ENCODE measurements at places on chromosomes 1 and 21. TPM values are rescaled to one million over a fixed set of nuclear protein-coding genes. Genes with fewer than 3 reads are reported as not detected.

TMEM53 gene
- 6.6 TPM for total RNA-seq

L1TD1 gene
- not detected for total RNA-seq

ATP5PB gene
- 185 TPM for total RNA-seq

TMEM82 gene
- total RNA-seq: not detected

CHTOP gene
- total RNA-seq: 74.3 TPM

TP73 gene
- 0.16 TPM for total RNA-seq

- peaks cover 4% of the 10 kb centered on the region for H3K4me1 ChIP-seq
- DNase-seq: no peak
- no peaks in the 10 kb centered on the region for H3K36me3 ChIP-seq
- no peak overlapping the region for H3K4me3 ChIP-seq
Observed at GRCh38 chr1:151711951-151712350, 4.7 kb downstream of the CELF3 start.

DNA sequence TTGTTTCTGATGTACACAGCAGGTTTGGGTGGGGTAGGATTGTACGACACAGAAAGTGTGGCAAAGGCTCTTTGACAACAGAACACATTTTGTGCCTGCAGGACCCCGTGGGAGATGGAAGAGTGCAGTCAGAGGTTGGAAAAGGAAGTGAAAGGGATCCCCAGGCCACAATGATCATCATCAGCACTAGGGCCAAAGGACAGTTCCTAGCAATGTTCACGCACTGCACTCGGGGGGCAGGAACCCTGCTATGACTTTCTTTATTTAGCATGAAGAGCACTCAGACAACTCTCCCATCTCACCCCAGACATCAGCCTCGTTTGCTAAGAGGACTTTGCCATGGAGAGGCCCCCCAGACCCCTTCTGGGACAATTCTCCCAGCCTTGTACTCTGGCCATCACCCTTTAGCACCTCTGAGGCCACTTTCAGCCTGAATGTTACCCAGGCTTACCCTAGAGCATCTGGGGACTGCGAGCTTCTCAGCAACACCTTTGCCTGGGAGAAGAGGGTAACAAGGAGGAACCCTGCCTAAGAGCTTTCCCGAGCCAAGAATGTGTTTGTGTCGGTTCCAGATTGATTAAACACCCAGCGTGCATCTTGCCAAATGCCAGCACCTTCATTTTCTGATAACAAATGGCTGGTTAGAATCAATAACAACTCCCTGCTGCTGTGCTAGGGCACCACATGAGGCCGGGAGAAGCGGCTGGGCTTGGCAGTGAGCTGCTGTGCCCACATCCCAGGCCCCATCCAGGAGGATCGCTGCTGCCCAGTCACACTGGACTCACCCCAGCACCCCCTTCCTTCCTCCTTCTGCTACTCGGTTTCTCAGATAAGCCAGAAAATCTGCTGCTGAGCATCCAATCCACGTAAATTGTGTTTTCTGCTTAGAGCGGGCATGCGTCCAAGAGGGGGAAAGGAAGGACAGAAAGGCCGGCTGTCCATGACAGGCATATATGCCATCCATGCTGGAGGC is 633.1 kb downstream of the AJAP1 start:
- no peak overlapping the region for H3K4me3 ChIP-seq
- no peaks in the 10 kb centered on the region for H3K4me1 ChIP-seq
- H3K36me3 ChIP-seq: no peaks in the 10 kb centered on the region
- no peaks in the 10 kb centered on the region for H3K27me3 ChIP-seq
- DNase-seq: no peak

DNA sequence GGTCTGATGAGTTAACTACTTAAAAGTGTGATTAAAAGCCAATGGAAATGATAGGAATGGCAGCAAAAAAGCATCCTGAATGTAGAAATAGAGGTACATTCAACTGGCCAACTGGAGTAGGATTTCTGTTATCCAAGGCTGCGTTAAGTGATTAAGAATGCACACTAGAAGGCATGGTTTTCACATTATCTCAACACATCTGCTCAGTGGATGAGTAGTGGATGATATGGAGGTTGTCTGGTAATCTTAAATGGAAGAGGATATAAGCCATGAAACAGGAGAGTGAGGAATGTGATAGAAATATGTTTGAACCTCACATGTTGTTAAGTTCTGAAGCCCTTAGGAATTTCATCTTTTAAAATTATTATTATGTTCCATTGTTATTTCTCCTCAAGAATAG is 839.9 kb downstream of the USP25 start:
- H3K27ac ChIP-seq: peak overlapping the region; percentile 28
- peaks cover 7% of the 10 kb centered on the region for H3K36me3 ChIP-seq
- H3K4me1 ChIP-seq: peaks cover 77% of the 10 kb centered on the region
- no peak for DNase-seq
- H3K27me3 ChIP-seq: no peaks in the 10 kb centered on the region
- H3K4me3 ChIP-seq: no peak overlapping the region

DNA sequence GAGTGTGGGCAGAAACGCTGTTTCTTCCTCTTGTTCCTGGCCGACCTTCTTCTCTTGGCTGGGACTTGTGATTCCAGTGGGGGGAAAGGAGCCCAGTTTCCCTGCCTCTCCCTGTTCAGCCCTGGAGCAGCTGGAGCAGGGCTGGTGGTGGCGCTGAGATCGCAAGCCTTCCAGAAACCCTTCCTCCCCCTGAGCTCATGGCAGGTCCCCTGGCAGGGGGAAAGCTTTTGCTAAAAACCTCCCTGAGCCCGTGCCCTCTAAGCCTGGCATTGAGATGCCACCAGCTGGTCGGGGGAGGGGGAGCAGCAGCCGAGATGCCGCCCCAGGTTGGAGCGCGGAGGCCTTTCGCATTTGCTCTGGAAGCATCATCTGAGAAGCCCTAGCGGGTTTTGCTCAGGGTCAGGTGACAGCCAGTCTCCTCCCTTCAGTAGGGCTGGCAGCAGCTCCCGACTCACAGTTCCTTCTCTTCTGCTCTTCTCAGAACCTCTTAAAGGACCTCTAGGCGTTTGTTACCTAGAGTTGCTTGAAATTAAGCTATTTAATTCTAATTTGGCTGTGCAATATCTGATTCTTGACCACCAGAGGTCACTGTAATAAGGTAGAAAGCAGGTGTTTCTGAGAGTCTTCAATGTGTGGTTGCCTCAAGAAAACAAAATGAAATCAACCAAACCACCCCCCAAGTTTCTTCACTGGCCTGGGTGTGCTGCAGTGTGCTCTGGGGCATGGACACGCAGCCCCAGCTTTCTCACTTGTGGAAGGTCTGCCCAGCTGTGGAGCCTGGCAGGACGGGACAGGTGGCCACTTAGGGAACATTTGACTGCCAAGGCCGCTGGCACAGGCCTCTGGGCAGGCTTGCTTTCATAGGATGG is 257.3 kb downstream of the CAMTA1 start:
- H3K4me3 ChIP-seq: no peak overlapping the region
- H3K36me3 ChIP-seq: no peaks in the 10 kb centered on the region
- H3K27ac ChIP-seq: no peak overlapping the region
- DNase-seq: no peak
- H3K27me3 ChIP-seq: peaks cover 15% of the 10 kb centered on the region
- peaks cover 11% of the 10 kb centered on the region for H3K4me1 ChIP-seq

DNA sequence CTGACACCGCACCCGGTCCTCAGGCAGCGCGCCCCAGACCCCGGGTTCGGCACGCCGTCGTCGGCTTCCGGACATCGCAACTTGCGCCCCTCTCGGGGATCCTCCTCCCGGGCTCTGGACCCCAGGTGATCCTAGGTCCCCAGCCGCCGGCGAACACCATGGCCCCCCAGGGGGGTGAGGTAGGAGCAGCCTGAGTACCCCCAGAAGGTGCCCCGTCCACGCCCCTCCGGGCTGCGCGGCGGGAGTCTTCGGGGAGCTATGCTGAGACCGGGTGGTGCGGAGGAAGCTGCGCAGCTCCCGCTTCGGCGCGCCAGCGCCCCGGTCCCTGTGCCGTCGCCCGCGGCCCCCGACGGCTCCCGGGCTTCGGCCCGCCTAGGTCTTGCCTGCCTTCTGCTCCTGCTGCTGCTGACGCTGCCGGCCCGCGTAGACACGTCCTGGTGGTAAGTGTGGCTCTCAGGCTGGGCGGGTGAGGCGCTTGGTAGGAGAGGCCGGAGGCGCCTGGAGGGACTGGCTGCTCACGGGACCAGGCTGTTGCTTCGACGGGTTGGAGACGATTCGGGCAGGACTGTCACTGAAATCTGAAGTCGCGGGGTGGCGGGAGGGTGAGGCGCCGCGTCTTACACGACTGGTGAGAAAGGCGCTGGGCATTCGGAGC is 367 bp downstream of the WNT2B start:
- peak; percentile 75 for DNase-seq
- no peaks in the 10 kb centered on the region for H3K36me3 ChIP-seq
- H3K4me3 ChIP-seq: peak overlapping the region; percentile 57

DNA sequence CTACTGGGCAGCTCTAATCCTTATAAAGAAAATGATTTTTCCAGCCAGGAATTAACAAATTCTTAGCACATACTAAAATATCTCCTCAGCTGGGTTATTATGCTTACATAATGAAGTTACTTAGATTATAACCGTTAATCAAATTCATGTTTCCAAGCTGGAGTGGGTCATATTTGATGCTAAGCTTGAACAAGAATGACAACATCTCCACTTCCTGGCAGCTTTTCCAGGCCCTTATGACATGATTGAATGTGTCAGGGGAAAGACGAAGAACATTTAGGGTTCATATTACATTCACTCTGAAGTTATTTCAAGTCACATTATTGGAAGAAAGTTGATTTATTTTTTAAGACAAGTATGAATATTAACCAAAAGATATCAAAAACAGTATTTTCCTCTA is 333.7 kb downstream of the PCP4 start:
- DNase-seq: no peak
- H3K4me3 ChIP-seq: no peak overlapping the region
- no peak overlapping the region for H3K27ac ChIP-seq
- H3K27me3 ChIP-seq: no peaks in the 10 kb centered on the region

- no peak for DNase-seq
- peaks cover 68% of the 10 kb centered on the region for H3K4me1 ChIP-seq
- H3K4me3 ChIP-seq: peak overlapping the region; percentile 47
- peak overlapping the region; percentile 57 for H3K27ac ChIP-seq
- no peaks in the 10 kb centered on the region for H3K36me3 ChIP-seq
Observed at GRCh38 chr1:205318231-205318991, 3.1 kb downstream of the NUAK2 start.

DNA sequence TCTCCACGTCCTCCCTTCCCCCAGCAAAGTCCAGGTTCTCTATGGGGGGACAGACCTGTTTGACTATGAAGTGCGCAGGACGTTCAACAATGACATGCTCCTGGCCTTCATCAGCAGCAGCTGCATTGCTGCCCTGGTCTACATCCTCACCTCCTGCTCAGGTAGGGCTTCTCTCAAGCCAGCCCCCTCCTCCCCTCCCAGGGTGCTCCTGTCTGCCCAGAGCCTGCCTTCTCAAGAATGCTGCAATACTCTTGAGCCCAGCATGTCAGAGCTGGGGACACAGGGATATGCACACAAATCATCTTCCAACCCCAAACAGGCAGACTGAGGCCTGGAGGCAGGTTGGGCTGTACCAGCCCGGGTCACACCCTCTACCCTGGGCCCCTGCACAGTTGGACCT is 35.4 kb downstream of the DISP3 start:
- no peak for DNase-seq
- no peaks in the 10 kb centered on the region for H3K27me3 ChIP-seq
- no peaks in the 10 kb centered on the region for H3K4me1 ChIP-seq
- no peaks in the 10 kb centered on the region for H3K36me3 ChIP-seq
- no peak overlapping the region for H3K4me3 ChIP-seq

GRCh38 chr1:73765551-73766233 is 432.3 kb downstream of the LRRIQ3 start:
- H3K27me3 ChIP-seq: no peaks in the 10 kb centered on the region
- no peaks in the 10 kb centered on the region for H3K36me3 ChIP-seq
- no peak overlapping the region for H3K27ac ChIP-seq
- H3K4me1 ChIP-seq: no peaks in the 10 kb centered on the region
- H3K4me3 ChIP-seq: no peak overlapping the region
- DNase-seq: no peak

DNA sequence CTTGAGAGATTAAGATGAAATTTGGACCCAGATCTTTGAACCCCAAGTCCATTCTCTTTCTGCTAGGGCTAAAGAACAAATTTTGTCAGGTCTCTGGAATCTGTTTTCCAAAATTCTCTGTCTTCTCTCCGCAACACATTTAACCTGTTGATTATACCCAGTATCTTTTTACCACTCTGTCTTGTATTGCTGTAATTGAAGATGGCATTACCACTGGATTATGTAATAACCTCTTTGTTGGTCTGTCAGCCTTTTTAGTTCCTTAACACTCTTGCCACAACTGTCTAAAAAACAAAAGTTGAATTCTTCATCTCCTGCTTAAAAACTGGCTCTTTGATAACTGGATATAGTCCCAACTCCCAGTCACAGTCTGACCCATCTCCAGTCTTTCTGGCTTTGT is 3.0 kb downstream of the SRP9 start:
- peaks cover 33% of the 10 kb centered on the region for H3K4me1 ChIP-seq
- no peaks in the 10 kb centered on the region for H3K27me3 ChIP-seq
- peaks cover 6% of the 10 kb centered on the region for H3K36me3 ChIP-seq
- no peak for DNase-seq
- H3K27ac ChIP-seq: peak overlapping the region; percentile 58

DNA sequence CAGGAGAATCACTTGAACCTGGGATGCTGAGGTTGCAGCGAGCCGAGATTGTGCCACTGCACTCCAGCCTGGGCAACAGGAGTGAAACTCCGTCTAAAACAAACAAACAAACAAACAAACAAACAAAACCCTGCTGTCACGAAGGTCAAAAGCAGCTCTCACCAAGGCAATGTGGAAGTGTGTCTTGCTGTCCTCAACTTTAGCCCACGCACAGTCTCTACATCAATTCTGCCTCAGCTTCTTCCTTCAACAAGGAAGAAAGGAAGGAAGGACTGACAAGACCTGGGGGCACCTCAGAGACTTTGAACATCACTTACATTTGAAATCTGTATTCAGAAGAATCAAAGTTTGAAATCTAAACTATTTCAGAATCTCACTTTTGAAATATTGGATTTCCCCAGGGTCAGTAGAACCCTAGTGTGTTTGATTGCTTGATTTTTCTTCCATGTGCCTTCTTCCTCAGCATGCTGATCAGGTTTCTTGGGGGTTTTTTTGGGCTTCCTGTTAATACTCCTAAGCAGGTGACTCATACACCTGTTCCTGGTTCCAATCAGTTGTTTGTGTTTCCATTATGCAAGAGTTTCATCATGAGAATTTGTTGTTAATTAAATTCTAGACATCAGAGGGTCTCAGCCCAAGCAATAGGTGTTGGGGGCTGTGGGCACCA is 6.5 kb upstream of the CSTB start:
- H3K27ac ChIP-seq: no peak overlapping the region
- peaks cover 17% of the 10 kb centered on the region for H3K4me1 ChIP-seq
- H3K4me3 ChIP-seq: no peak overlapping the region
- H3K36me3 ChIP-seq: no peaks in the 10 kb centered on the region
- H3K27me3 ChIP-seq: no peaks in the 10 kb centered on the region

All from osteocyte (in vitro differentiated cells).